NCI-H1436 treated with DMSO at 0.1 percent for 48 hours (cell line): ENCODE measurements at places on chromosomes 3 and 15.

GRCh38 chr3:114794894-114795630, 352.0 kb downstream of the ZBTB20 start:
- no peak for DNase-seq

GRCh38 chr3:55191911-55192775, 264.3 kb upstream of the LRTM1 start:
- DNase-seq, result no peak

DNA sequence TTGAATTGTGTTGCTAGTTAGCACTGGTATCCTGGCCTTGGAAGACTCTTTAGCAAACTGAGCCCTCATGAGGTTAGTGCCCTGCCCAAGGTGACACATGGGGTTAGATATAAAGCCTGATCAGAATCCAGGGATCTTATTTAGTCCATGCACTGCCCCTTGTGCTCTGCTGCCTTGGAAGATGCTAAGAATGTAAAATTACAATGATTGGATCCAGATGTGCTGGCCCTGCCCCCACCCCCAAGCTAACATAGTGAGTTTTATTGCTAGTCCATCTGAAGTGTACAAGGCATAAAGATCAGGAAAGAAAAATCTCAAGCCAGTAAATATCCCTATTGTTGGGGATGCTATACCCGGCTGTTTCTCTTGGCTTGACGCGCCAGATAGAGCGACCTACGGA, 248.1 kb upstream of the C2CD4B start:
- no peak for DNase-seq

- DNase-seq, result no peak
Measured at GRCh38 chr3:48960841-48961413, 29.1 kb upstream of the P4HTM start.

DNA sequence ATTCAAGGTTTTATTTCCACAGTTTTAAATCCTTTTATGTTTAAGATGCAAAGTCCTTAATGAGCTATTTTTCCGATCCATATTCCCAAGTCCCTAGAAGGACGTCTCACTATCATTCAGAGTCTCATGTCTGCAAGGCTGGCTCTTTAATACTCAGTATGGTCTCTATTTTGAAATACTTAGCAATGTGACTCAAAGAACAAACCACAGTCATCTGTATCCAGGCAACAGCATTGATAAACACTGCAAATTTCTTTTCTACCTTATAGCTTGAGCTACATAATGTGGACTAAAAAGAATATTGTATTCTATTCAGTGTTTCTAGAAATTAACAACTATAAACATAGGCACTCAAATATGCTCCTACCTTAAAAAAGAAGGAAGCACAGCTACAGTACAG, 588.3 kb upstream of the NAALADL2 start:
- DNase-seq, result no peak

GRCh38 chr3:172294223-172294806, 153.9 kb downstream of the GHSR start:
- no peak for DNase-seq
